ENCODE measurements at places on chromosomes 7 and 10.

DNA sequence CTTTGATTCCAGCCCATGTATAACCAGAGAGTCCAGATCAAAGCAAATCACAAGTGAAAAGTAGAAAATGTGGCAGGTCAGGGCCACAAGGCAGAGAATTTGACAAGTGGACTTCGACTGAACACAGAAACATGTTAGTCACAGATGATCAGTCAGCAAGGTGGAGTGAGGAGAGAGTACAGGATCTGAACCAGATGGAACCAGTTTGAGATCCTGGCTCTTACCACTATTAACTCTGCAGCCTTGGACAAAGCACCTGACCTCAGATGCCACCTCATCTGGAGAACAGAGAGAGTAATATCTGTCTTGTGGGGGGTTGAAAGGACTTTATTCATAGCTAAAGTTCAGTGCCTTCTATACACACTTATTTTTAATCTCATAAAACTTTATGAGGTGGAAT lies 4.4 kb downstream of the MRLN start:
- ATAC-seq = no peak

DNA sequence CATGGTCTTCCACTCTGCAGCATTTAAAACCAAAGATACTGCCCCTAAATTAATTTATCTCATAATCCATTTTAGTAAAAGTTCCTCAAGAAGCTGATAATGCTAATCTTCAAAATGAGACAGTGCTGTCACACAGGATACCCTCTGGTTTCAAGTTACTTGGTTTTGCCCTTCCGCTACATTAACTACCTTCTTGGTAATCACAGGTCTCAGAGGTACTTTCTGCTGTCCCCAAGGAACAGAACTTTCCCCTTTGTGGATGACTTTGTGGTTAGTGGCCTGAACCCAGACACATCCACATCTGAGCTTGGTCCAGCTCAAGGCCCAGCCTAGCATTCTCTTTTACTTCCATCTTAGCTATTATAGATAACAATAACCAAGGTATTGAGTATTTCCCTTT lies 88.8 kb upstream of the TMEM26 start:
- ATAC-seq = no peak

DNA sequence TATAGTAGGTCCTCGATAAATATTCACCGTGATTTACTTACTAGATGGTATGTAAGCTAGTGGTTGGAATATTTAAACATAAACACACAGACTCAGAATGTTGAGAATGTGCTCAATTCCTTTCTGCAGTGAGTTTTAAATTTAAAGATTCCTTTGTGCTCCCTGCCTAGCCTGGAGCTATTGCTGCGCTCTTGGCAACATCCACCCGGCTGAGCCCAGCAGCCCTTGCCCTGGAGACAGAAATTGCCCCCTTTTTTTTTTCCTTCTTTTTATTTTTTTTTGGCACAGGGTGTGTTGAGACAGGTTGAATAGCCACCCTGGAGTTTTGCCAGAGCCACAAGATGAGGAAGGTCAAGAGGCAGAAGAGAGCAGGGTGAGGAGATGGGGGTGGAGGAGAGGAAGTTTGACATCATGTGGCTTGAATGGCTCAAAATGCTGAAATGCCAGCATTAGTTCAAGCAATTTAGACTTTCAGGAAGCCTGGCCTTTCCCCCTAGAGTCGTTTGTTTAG lies 180.8 kb downstream of the PRKCQ start:
- ATAC-seq = no peak

GRCh38 chr10:75281974-75282373 lies 46.2 kb upstream of the COMTD1 start:
- no peak for ATAC-seq

GRCh38 chr10:111511751-111512150 lies 434.9 kb downstream of the ADRA2A start:
- ATAC-seq = no peak

Data from motor neuron (in vitro differentiated cells).